Epithelial cell of alveolus of lung (primary cell): ENCODE measurements at places on chromosomes 2 and 18. TPM values are rescaled to one million over a fixed set of nuclear protein-coding genes. Genes with fewer than 3 reads are reported as not detected.

Gene FNDC4
- 10.4 and 20.9 TPM in 2 replicates for total RNA-seq

Gene PLB1
- total RNA-seq: 1.0 TPM in 1 of 2 replicates, not detected in the other

Gene CYTIP
- not detected in 2 replicates for total RNA-seq

Gene TOGARAM2
- total RNA-seq: 0.13 TPM in 1 of 2 replicates, not detected in the other

Gene CPLX4
- total RNA-seq: not detected in 2 replicates

Gene LINC00305
- not detected in 2 replicates for total RNA-seq

Gene CELF4
- not detected in 2 replicates for total RNA-seq

Gene CHPF
- 195 and 201 TPM in 2 replicates for total RNA-seq

Gene IL18RAP
- total RNA-seq: 0.26 and 0.32 TPM in 2 replicates

Gene SLC9A4
- total RNA-seq: not detected in 2 replicates

Gene NABP1
- total RNA-seq: 10.6 and 13.7 TPM in 2 replicates

Gene CIDEA
- total RNA-seq: 0.91 TPM in 1 of 2 replicates, not detected in the other

Gene ARMC9
- total RNA-seq: 16.3 and 20.8 TPM in 2 replicates

Gene GPR55
- total RNA-seq: not detected in 2 replicates

Gene ARHGAP15
- total RNA-seq: 1.4 and 3.0 TPM in 2 replicates

Gene ASIC4
- total RNA-seq: 0.64 TPM in 1 of 2 replicates, not detected in the other

Gene MDH1B
- total RNA-seq: 0.26 and 1.3 TPM in 2 replicates

Gene GALR1
- not detected in 2 replicates for total RNA-seq

Gene ALK
- not detected in 2 replicates for total RNA-seq

Gene LHCGR
- 0.39 TPM in 1 of 2 replicates, not detected in the other for total RNA-seq

Gene MYO5B
- total RNA-seq: 2.3 TPM in 1 of 2 replicates, not detected in the other

Gene ANKRD29
- total RNA-seq: 0.16 and 2.3 TPM in 2 replicates

Gene MOCOS
- 1.3 and 1.4 TPM in 2 replicates for total RNA-seq

Gene UGT1A8
- not detected in 2 replicates for total RNA-seq

Gene KCNG2
- total RNA-seq: 4.7 and 18.8 TPM in 2 replicates

Gene REG1B
- not detected in 2 replicates for total RNA-seq
